ENCODE measurements at places on chromosomes 3 and 15.

DNA sequence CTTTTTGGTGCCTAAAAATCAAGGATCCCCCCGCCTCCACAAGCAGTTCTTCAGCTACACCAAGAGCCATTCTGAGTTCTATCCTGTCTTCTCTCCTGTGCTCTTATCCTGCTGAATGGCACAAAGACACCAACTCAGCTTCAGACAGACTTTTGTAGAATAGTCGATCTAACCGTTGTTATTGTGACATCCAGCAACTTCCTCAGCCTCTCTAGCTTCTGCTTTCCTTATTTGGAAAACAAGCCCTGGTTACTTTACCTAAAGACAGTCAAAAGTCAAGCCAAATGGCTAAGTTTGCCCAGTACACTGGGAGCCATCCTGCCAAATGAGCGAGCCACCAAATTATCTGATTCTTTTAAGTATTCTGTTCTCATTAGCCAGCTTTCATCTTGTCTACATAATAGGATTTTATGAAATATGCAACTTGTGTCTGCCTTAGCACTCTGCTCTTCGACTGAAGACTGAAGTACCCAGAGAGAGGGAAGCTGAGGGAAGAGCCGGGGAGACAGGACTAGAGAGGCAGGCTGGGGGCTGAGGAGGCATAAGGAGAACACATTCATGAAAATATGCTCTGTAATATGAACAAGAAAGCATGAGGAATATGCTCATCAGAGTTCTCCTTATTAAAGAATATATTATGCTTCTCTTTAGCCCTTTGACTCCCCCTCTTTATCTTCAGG is 35.1 kb downstream of the LYZL4 start:
- no peak for DNase-seq

GRCh38 chr3:178127221-178127620 is 409.0 kb upstream of the KCNMB2 start:
- DNase-seq: no peak

GRCh38 chr3:160671231-160671630 is 5.7 kb upstream of the ARL14 start:
- no peak for DNase-seq

DNA sequence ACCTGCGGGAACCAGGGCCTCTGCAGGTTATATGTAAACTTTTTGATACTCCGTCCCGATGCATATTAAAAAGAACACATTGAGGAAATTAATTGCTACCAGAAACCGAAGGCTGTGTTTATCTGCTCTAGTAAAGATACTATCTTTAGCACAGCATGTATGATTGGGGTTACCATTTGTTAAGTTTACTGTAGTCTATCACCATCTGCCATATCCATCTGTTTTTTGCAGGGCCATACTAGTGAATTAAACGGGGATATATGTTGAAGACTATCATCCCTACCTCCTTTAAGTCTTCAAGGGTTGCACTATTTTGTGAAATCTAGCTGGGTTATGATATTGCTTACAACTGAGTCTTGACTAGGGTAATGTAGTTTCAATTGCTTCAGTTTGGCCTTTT is 597.0 kb downstream of the SQOR start:
- DNase-seq: no peak

DNA sequence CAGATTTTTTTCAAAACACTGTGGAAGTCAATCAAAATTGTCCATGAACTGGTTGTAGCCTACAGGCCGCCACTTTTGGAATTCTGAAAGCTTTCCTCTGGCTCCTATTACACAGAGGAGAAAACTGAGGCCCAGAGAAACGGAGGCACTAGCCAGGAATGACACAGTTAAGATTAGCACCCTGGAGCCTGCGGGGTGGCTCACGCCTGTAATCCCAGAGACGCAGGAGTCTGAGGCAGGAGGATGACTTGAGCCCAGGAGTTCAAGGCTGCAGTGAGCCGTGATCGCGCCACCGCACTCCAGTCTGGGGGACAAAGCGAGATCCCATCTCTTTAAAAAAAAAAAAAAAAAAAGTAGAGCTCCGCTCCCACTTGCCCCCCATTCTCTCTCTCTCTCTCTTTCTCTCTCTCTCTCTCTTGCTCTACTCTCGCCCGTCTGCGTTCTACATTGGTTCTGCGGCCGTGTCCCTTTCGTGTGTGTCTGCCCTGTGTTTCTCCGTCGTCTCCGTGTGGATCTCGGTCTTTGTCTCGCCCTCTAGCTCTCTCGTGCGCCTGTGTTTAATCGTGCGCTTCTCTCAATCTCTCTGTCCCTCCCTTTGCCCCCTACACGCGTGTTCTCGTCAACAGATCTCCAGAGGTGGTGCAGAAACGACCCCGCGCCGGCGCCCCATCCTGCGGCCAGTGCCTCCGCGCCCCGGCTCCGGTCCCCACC is 512 bp upstream of the TRH start:
- DNase-seq: no peak

GRCh38 chr3:131819381-131820055 is 215.3 kb downstream of the CPNE4 start:
- no peak for DNase-seq

DNA sequence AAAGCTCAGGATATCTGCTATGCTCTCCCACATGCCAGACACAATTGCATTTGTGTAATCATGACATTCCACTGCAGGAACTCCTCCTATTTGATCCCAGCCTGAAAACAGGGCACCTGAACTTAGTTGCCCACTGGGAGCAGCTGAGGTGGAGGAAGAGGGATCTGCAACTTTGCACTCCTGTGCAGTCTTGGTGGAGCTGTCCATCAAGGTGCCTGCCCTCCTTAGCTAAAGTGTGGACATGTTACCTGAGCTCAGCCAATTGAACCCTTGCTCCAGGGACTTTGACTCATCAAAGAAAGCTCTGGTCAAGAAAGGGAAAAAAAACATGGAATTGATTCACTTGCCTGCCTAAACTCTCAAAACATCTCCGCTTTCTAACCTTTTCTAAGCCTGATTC is 33.3 kb upstream of the TUBGCP5 start:
- DNase-seq: no peak

GRCh38 chr3:183524476-183524875 is 31.0 kb downstream of the KLHL6 start:
- no peak for DNase-seq

DNA sequence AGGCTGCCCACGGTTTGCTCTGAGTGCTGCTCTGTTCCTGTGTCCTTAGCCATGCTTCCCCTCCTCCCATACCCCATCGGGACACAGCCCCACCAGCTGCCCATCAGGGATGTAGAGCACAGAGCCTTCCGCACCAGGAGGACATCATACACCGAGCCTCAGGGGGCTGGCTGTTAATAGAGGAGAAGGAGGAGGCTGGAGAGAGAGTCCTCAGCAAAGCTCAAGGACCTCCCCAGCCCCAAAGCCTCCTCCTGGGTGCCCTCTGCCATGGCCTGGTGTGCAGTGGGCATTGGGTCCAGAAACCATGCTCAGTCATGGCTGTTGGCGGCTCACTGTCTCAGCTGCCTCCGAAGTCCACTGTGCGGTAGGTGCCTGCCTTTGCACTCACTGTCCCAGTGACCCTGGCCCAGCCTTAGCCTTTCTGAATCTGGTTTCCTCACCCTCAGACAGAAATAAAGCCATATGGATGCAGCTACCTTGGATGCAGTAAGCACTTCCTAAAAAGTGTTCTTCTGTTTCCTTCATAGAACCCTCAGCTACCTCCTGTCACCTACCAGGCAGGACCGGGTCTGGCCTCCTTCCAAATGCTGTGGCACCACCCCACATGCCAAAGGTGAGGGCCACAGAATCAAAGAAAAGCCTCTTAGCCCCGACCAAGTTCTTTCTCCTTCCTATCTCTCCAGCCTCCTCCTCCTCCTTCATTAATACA is 53.9 kb downstream of the ACAD9 start:
- no peak for DNase-seq

DNA sequence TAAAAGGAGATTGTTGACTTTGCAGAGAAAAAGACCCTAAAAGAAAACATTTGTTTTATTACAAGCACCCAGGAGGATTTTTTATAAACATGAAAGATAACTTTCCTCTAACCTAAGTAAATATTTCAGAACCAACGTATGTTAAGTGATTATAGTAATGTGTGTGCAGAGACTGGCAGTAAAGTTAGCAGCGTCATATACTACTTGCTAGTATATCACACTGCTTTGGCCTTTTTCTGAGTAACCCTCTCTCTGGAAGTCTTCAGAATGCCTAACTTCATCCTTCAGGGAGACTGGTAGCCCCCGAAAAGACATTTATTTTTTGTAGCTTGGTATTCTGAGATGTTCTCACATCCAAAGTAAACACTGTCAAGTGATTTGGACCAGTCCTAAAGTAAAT is 17.9 kb downstream of the UBE2E1 start:
- no peak for DNase-seq

DNA sequence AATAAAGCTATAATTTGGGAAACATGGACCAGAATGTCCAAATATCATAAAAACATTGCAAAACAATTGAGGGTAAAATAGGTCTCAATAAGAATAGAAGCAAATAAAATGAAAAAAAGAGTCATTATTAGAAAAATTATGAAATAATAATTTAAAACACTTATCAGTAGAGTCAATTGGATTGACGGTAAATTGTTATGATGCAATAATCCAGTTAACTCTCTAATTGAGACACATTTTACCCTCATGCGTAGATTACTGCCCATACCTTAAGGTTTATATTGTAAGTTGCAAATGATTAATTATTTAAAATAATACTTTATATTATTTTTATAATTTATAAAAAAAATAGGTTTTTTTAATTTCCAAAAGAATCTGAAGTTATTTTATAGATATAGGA is 73.4 kb upstream of the POU1F1 start:
- no peak for DNase-seq

DNA sequence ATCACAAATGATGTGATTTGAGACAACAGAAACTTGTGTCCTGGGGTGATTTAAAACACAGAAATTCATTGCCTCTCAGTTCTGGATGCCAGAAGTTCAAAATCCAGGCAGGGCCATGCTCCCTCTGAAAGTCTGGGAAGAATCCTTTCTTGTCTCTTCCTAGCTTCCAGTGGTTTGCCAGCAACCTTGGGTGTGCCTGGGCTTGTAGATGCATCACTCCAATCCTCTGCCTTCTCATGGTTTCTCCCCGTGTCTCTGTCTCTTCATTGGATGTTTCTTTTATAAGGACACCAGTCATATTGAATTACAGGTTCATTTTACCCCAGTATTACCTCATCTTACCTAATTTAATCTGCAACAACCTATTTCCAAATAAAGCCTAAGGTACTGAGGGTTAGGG is 16.7 kb downstream of the ZPLD1 start:
- DNase-seq: no peak

DNA sequence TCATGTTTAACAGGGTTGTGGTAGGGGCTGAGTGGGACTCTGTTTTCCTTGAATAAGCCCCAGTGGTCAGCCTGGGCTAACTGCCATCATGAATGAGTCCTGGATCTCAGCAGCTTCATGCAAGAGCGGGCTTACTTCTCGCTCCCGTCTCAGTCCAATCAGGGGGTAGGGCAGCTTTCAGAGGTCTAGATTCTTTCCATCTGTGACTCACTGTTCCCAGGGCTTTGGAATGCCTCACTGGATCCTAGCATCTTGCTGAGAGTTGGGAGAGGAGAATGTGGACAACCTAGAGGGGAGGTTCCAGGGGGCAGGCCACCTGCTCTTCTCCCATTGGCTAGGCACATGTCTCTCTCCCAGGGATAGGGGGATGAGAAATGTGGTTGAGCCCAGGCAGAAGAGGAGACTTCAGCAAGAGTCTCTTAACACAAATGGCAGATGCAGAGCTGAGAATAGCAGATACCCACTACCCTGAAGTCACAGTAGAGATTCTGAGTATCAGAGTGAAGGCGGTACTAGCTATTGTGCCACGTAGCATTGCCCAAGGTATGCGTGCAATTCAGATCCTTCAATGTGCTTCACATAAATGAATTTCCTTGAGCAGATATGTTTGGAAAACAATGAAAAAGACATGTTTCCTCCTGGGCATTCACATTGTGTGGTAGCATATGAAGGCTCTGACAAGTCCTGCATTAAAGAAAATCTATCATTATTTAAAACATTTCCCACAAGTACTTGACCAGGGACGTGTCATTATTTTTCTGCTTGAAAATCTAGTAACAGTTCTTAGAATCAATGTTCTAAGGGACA is 257.7 kb upstream of the PROK2 start:
- DNase-seq: peak; percentile 52

DNA sequence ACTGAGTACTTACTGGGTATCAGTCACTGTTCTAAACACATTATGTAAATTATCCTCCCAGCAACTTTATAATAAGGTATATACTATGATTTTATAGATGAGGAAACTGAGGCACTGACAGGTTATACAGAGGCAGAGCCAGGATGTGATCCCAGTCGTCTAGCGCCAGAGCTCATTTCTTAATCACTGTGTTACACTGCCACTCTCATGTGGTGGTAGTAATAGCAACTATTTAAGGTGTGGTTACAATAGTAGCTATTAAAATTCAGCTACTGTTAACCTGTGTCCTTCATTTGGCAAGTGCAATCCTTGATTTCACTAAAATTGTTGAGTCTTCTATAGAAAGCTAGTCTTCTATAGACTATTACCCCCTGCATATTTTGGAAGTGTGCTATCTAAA is 43.1 kb upstream of the TRPC1 start:
- DNase-seq: no peak

DNA sequence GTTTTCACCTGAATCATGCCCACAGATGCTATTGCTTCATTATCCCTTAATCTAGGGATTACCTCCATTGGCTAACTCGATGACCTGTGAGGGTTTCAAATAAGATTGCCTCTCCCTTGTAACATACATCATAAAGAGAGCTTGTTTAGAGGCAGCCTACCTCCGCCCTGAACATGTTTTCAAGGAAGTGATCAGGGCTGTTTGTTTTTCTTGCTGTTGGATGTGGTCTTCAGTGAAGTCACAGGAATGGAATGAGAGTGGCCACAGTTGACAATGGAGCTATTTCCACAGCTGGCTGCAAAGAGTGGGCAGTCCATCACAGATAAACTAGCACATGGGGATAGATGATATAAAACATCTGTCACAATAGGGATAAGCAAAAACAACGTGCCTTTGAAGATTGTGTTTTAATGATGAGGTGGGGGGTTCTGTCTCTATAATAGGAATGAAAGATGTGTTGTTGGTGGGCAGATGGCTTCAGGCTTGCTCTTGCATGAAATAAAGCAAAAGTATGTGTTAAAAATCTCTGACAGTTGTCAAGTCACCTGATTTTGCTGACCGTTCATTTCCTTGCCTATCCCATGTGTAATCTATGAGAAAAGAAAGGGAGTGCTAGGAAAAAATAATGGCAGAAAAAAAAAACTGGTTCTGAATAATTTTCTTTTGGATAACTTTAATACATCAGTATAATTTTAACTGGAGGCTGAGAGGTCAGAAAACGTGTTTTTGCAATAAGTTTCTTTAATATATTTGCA is 642.3 kb downstream of the RBMS3 start:
- peak; percentile 96 for DNase-seq

DNA sequence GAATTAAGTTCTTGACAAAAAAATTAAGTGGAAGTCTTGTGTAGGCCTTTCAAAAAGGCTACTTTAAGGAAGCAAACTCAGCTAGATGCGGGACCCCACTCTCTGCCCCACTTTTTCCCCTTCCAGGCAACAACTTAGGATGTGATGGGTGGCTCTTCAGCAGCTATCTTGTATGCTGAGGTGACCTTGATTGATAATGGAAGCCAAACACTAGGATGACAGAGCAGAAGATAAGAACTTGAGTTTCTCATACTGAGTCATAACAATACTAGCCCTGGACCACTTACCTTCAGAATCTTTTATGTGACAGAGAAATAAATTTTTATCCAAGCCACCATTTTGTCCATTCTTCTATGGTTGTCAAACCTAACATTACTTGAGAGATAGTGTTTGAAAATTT is 16.1 kb downstream of the PDCD10 start:
- no peak for DNase-seq

GRCh38 chr3:189631373-189631408 is at the start of gene TP63:
Gene TP63 (plus strand): TSS chr3:189631389. CDS start chr3:189631516, 127 bp downstream.
- no peak for DNase-seq

GRCh38 chr3:23712656-23713559 is 92.8 kb upstream of the UBE2E1 start:
- peak; percentile 85 for DNase-seq

- no peak for DNase-seq
Measured at GRCh38 chr3:66418475-66418931, 82.3 kb downstream of the LRIG1 start.

All from foreskin fibroblast (primary cell).